ENCODE measurements at places on chromosomes 5 and 9. TPM values are rescaled to one million over a fixed set of nuclear protein-coding genes. Genes with fewer than 3 reads are reported as not detected.

DNA sequence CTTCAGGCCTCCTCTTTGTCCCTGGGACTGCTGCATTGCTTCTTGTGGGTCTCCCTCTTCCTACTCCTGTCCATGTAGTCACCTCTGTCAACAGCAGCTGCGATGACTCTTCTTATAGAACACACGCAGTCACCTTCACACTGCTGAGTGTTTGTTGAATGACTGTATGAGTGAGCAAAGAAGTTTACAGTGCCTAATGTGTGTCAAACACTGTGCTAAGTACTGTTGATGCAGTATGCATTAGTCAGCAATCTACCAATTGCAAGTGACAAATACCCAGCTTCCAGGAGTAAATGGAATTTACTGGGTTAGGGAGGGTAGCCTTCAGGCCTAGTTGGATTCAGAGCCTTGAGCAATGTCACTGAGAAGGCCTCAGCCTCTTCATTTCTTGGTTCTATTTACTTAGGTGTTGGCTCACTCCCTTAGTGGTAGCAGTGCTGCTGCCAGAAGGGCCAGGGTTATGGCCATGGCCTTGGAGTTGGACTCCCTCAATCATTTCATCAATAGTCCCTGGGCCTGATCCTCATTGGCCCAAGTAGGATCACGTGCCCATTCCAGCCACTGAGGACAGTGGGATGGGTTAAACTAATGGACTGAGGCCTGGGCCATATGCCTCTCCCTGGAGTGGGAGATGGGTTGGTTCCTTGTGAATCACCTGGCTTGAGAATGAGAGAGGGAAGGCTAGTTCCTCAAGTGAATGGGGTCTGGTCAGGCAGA is 93.5 kb downstream of the RGS3 start:
- H3K4me1 ChIP-seq = peaks cover 18% of the 10 kb centered on the region
- no peak overlapping the region for H3K27ac ChIP-seq
- peak; percentile 14 for DNase-seq
- no peak overlapping the region for H3K4me3 ChIP-seq
- no peaks in the 10 kb centered on the region for H3K27me3 ChIP-seq

The BHMT2 gene
- 206 TPM for total RNA-seq

DNA sequence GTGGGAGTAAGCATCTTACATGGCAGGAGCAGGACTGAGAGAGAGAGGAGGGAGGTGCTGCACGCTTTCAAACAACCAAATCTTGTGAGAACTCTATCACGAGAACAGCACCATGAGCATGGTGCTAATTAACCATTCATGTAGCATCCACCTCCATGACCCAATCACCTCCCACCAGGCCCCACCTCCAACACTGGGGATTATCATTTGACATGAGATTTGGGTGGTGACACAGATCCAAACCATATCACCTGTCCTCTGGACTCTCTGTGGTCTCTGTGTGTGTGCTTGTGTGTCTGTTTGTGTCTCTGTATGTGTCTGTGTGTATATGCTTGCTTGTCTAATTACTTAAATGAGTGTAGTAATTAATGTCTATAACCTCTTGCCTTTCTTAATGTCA is 31.1 kb downstream of the SEC61B start:
- no peaks in the 10 kb centered on the region for H3K4me1 ChIP-seq
- H3K27me3 ChIP-seq = no peaks in the 10 kb centered on the region
- DNase-seq = no peak

- no peaks in the 10 kb centered on the region for H3K27me3 ChIP-seq
- H3K36me3 ChIP-seq = no peaks in the 10 kb centered on the region
- H3K27ac ChIP-seq = peak overlapping the region; percentile 97
- H3K4me3 ChIP-seq = peak overlapping the region; percentile 84
Observed at GRCh38 chr5:96703384-96703920, 41.3 kb downstream of the CAST start.

The ABL1 gene
- 17.8 TPM for total RNA-seq

The CCDC171 gene
- 0.46 TPM for total RNA-seq

- no peaks in the 10 kb centered on the region for H3K36me3 ChIP-seq
- peaks cover 17% of the 10 kb centered on the region for H3K4me1 ChIP-seq
- no peak for DNase-seq
- H3K27ac ChIP-seq = peak overlapping the region; percentile 4
Observed at GRCh38 chr9:109972026-109972882, 192.3 kb downstream of the PALM2AKAP2 start.

GRCh38 chr5:169832845-169833244 is 147.4 kb downstream of the INSYN2B start:
- no peaks in the 10 kb centered on the region for H3K4me1 ChIP-seq
- no peaks in the 10 kb centered on the region for H3K27me3 ChIP-seq
- no peak overlapping the region for H3K4me3 ChIP-seq
- no peak overlapping the region for H3K27ac ChIP-seq

DNA sequence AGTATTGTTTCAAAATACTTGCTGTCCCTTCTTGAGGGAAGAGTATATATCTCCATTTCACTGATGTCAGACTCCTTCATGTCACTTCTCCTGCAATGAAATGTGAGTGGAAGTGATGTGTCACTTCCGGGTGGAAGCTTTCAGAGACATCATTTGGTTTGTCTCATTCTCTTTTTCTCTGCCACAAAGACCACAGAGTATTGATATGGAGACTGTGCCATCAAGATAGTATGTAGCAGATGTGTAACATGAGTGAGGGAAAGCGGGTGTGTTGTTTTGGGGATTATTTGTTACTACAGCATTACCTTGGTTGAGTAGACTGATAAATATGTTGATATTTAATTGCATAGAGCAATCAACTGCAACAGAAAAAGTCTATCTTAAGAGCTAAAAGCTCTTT is 169.8 kb downstream of the FBXL7 start:
- no peak for DNase-seq
- no peak overlapping the region for H3K27ac ChIP-seq
- no peaks in the 10 kb centered on the region for H3K27me3 ChIP-seq
- H3K4me1 ChIP-seq = no peaks in the 10 kb centered on the region
- H3K36me3 ChIP-seq = no peaks in the 10 kb centered on the region

- H3K27ac ChIP-seq = peak overlapping the region; percentile 38
- H3K27me3 ChIP-seq = no peaks in the 10 kb centered on the region
- H3K36me3 ChIP-seq = no peaks in the 10 kb centered on the region
- no peaks in the 10 kb centered on the region for H3K4me1 ChIP-seq
- H3K4me3 ChIP-seq = no peak overlapping the region
- no peak for DNase-seq
Observed at GRCh38 chr5:150781706-150782614, 3.4 kb downstream of the SMIM3 start.

DNA sequence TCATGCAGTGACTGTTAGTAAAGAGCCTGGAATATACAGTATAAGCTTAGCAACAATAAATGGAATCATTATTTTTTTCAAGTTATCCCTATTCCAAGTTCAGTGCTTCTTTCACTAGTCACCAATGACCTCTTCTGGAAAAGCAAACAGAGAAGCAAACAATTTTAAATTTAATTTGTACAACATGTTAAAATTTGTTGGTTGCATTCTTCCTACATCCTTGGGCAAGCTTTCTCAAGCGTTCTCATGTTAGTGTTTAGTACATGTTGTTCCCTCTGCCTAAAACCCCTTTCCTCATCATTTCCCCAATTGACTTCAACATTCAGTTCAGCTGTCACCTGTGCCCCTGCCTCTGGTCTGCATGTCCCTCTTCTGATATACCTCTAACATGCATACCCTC is 123.4 kb downstream of the SEC61B start:
- no peak overlapping the region for H3K27ac ChIP-seq
- no peak for DNase-seq
- no peaks in the 10 kb centered on the region for H3K27me3 ChIP-seq
- peaks cover 5% of the 10 kb centered on the region for H3K4me1 ChIP-seq
- no peak overlapping the region for H3K4me3 ChIP-seq

The BSPRY gene
- total RNA-seq = 1.4 TPM

DNA sequence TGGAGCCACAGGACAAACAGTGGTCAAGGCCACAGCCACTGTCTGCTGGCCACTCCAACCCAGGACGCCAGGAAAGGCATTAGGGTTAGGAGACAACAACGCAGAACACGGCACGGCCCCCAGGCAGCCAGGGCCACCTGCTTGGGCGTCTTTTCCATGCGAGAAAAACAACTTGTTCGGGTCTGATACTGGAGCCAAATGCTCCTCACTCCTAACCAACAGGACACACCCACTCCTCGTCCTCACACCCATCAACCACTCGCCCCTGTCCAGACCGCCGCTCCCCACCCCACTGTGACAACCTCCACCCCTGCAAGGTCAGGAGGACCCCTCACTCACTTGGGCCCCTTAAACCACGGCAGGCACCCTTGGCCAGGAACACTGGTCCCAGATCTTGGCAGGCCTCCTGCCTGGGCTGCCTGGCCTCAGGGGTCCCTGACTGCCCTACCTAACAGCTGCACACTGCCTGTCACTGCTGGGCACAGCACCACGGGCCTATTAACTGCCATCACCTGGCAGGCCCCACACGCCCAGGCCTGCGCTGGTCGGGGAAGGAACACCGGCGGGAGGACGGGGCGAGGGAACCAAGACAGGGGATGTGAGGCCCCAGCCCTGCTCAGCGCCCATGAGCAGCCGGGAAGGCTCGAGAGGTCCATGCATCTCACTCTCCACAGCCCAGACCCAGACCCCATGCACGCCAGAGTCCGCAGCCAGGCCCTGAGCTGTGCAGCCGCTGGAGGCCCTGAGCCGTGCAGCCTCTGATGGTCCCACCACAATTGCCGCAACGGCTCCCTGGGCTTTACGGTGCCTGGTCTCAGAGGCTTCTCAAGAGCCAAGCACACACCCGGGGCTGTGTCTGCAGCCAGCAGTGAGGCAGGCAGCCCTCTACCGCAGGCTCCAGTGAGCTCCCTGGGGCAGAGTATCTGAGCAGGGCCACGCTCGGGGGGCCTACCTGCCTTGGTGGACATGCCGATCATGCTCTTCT is 13.8 kb downstream of the CLPTM1L start:
- no peak overlapping the region for H3K4me3 ChIP-seq
- no peaks in the 10 kb centered on the region for H3K27me3 ChIP-seq
- H3K27ac ChIP-seq = no peak overlapping the region

DNA sequence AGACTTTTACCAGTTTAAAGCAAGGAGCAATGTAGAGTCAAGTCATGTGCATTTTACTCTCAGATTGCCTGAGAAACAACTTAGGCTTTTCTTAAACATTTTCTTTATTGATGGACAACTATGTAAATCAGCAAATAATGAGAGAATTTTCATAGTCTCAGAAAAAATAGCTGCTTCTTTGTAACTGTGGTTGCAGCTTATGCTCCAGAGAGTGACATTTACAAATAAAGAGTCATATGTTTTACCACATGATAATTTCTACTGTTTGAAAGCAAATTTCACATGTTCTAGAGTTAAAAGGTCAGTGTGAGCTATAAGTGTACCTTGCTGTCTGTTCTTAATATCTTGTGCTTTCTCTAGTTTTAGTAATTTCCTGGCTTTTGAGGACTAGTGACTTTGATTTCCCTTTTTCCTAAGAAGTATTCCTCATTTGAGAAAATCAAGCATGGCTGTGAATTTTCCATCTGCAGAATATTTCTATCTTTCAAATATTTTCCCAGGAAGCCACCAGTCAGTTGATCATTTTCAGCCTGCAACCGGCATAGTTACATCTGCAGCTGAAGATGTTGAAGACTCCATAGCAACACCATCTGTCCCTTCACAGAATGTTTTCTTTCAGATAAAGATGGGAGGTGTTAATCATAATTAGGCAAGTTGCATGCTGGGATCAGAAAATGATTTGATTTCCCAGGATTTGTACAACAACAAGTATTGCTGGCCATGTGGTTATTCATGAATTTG is 229.9 kb downstream of the SGCD start:
- H3K4me1 ChIP-seq = no peaks in the 10 kb centered on the region
- no peak overlapping the region for H3K4me3 ChIP-seq
- DNase-seq = no peak
- H3K27ac ChIP-seq = no peak overlapping the region
- H3K27me3 ChIP-seq = no peaks in the 10 kb centered on the region

The TLX3 gene
- not detected for total RNA-seq

- no peak overlapping the region for H3K4me3 ChIP-seq
- H3K36me3 ChIP-seq = no peaks in the 10 kb centered on the region
- no peak for DNase-seq
- no peak overlapping the region for H3K27ac ChIP-seq
- no peaks in the 10 kb centered on the region for H3K4me1 ChIP-seq
- H3K27me3 ChIP-seq = no peaks in the 10 kb centered on the region
Observed at GRCh38 chr9:99878651-99879050, 27.8 kb upstream of the STX17 start.

- no peak overlapping the region for H3K4me3 ChIP-seq
- no peak for DNase-seq
- H3K4me1 ChIP-seq = no peaks in the 10 kb centered on the region
- peaks cover 29% of the 10 kb centered on the region for H3K27me3 ChIP-seq
- no peaks in the 10 kb centered on the region for H3K36me3 ChIP-seq
Observed at GRCh38 chr5:135490245-135491037, 38.3 kb upstream of the TIFAB start.
